ENCODE measurements at places on chromosomes 4 and X. TPM values are rescaled to one million over a fixed set of nuclear protein-coding genes. Genes with fewer than 3 reads are reported as not detected.

DNA sequence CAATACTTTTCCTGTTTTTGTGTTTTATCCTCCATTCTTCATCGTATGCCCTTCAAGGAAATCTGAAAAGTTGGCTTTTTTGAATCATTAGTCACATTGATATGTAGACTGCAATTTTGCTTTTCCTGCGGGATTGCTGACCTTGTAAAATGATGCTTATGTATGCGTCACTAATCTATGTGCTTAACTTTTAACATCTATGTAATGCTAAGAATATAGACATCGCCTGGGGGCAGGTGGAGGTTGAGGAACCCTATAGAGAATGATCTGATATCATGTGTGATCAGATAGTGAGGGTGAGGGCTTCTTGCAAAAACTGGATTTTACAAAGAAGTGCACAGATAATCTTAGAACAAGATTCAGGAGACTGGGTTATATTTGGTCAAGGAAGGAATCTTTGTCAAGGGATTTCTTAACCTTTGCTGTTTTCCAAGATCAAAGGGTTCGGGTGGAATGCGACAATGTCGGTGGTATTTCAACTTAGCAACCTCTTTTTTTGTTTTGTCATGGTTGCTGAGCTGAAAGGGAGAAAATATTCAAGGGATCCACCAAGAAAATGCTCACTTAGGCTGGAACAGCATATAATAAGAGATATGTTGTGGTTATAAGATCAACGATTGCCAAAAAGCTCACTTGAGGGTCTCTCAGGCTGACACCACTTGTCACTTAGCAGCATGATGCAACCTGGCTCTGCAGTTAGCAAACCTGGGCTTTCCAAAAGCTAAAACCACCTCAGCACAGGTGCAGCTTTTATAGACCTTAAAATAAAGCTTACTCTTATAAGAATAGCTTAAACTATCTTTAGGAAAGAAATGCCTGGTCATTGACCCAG lies 70.6 kb upstream of the PUDP start:
- H3K4me1 ChIP-seq, result no peaks in the 10 kb centered on the region
- no peaks in the 10 kb centered on the region for H3K36me3 ChIP-seq
- no peaks in the 10 kb centered on the region for H3K27me3 ChIP-seq
- no peak overlapping the region for H3K4me3 ChIP-seq
- no peak for DNase-seq

GRCh38 chr4:7210824-7211223 lies 18.5 kb downstream of the SORCS2 start:
- H3K4me1 ChIP-seq, result peaks cover 26% of the 10 kb centered on the region
- no peak overlapping the region for H3K4me3 ChIP-seq
- no peaks in the 10 kb centered on the region for H3K36me3 ChIP-seq
- H3K27me3 ChIP-seq, result no peaks in the 10 kb centered on the region

GRCh38 chr4:8402181-8402597 lies 38.3 kb downstream of the ACOX3 start:
- H3K4me3 ChIP-seq, result no peak overlapping the region
- H3K36me3 ChIP-seq, result peaks cover 60% of the 10 kb centered on the region
- H3K4me1 ChIP-seq, result peaks cover 42% of the 10 kb centered on the region

The SOX3 gene
- total RNA-seq, result not detected

The SPANXA1 gene
- total RNA-seq, result not detected

The FAM90A26 gene
- not detected for total RNA-seq

- no peak overlapping the region for H3K4me3 ChIP-seq
- H3K36me3 ChIP-seq, result no peaks in the 10 kb centered on the region
- H3K4me1 ChIP-seq, result peaks cover 22% of the 10 kb centered on the region
- H3K27me3 ChIP-seq, result no peaks in the 10 kb centered on the region
- no peak overlapping the region for H3K27ac ChIP-seq
Measured at GRCh38 chrX:130176354-130176776, 4.6 kb downstream of the RAB33A start.

The LIAS gene
- total RNA-seq, result 11.6 TPM

DNA sequence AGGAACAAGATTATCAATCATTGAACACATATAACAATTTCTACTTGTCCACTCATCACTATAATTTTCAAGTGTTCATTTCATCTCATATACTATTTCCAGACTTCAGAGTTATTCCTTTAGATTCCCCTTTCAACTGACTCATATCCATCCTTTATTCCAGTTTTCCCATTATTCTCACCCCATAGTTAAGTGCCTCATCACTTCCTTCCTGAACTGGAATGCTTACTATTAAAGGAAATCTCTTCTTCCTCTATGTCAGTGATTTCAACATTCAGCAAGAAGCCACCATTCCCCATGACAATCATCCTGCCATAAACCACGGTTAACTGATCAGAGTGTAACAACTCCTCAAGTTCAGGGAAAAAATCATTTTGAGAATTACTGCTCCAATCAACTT lies 198.9 kb downstream of the FBXO8 start:
- no peaks in the 10 kb centered on the region for H3K27me3 ChIP-seq
- H3K36me3 ChIP-seq, result no peaks in the 10 kb centered on the region
- H3K4me1 ChIP-seq, result peaks cover 26% of the 10 kb centered on the region
- DNase-seq, result no peak

- peaks cover 9% of the 10 kb centered on the region for H3K4me1 ChIP-seq
- H3K27ac ChIP-seq, result no peak overlapping the region
- no peak for DNase-seq
- no peak overlapping the region for H3K4me3 ChIP-seq
- no peaks in the 10 kb centered on the region for H3K36me3 ChIP-seq
Measured at GRCh38 chr4:6933691-6934430, 24.2 kb downstream of the TBC1D14 start.

DNA sequence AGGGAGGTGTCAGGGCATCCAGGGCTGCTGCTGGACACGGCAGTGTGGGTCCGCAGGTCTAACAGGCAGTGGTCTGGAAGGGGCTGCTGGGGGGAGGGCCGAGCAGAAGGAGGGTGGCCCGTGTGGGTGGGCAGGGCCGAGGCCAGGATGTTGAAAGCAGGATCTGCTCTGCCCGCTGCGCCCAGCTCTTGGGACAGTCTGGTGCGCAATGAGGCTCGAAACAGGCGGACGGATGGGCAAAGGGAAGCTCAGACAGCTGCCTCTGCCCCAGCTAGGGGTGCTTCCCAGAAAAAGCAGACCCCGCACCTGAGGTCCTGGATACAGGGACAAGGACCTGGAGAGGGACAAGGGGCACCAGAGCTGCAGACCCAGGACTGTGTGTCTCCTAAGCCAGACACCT lies 121.3 kb downstream of the FAM53A start:
- no peaks in the 10 kb centered on the region for H3K36me3 ChIP-seq
- H3K27ac ChIP-seq, result no peak overlapping the region
- DNase-seq, result no peak
- H3K4me1 ChIP-seq, result no peaks in the 10 kb centered on the region

- peak; percentile 26 for DNase-seq
- no peaks in the 10 kb centered on the region for H3K36me3 ChIP-seq
- H3K4me3 ChIP-seq, result no peak overlapping the region
- no peak overlapping the region for H3K27ac ChIP-seq
Measured at GRCh38 chr4:87268411-87268810, 48.0 kb upstream of the KLHL8 start.

- no peaks in the 10 kb centered on the region for H3K36me3 ChIP-seq
- no peaks in the 10 kb centered on the region for H3K27me3 ChIP-seq
- no peak overlapping the region for H3K4me3 ChIP-seq
- H3K27ac ChIP-seq, result no peak overlapping the region
Measured at GRCh38 chrX:12332786-12333347, 194.6 kb downstream of the FRMPD4 start.

DNA sequence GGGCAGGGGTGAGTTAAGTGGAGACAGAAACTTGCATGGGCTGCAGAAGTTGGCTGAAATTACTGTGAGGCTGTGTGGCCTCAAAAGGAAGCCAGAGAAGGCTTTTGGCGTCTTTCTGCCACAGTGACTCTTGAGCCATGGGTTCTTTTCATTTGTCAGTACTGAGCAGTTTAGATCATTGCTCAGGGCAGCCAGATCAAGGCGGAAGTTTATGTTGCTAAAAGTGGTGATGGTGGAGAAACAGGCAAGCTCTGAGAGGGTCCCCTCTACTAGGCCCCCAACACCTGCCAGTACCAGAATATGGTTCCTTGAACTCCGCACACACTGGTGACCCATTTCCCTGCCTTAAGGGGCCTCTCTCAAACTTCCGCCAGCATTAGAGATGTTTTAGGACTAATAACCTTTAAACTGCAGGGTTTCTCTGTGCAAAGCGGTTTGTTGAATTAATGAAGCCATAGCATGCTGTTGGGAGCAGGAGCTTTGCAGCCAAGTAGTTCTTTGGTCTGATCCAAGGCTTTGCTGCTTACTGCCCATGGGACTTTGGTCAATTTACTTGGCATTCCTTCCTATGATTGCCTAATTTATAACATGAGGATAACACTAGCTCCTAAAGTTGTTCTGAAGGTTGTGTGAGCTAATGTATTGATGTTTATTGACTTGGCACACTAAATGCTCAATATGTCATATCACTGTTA lies 34.5 kb downstream of the RNF175 start:
- no peaks in the 10 kb centered on the region for H3K4me1 ChIP-seq
- H3K36me3 ChIP-seq, result no peaks in the 10 kb centered on the region

The ATP8A1 gene
- total RNA-seq, result 7.5 TPM

The RENBP gene
- total RNA-seq, result 8.0 TPM

- H3K4me3 ChIP-seq, result no peak overlapping the region
- no peaks in the 10 kb centered on the region for H3K36me3 ChIP-seq
- DNase-seq, result no peak
Measured at GRCh38 chrX:130975947-130976346, 72.9 kb upstream of the ENOX2 start.

The FAM184B gene
- not detected for total RNA-seq

- H3K27me3 ChIP-seq, result no peaks in the 10 kb centered on the region
- no peak overlapping the region for H3K27ac ChIP-seq
- no peaks in the 10 kb centered on the region for H3K4me1 ChIP-seq
- H3K4me3 ChIP-seq, result no peak overlapping the region
- no peaks in the 10 kb centered on the region for H3K36me3 ChIP-seq
- no peak for DNase-seq
Measured at GRCh38 chrX:41796046-41796445, 72.1 kb downstream of the GPR82 start.
